MCF 10A (cell line): ENCODE measurements at places on chromosomes 2 and 18. TPM values are rescaled to one million over a fixed set of nuclear protein-coding genes. Genes with fewer than 3 reads are reported as not detected.

The DYNAP gene
- 0.59 and 0.86 TPM in 2 replicates for total RNA-seq

The HPCAL1 gene
- total RNA-seq, result 136 and 144 TPM in 2 replicates

DNA sequence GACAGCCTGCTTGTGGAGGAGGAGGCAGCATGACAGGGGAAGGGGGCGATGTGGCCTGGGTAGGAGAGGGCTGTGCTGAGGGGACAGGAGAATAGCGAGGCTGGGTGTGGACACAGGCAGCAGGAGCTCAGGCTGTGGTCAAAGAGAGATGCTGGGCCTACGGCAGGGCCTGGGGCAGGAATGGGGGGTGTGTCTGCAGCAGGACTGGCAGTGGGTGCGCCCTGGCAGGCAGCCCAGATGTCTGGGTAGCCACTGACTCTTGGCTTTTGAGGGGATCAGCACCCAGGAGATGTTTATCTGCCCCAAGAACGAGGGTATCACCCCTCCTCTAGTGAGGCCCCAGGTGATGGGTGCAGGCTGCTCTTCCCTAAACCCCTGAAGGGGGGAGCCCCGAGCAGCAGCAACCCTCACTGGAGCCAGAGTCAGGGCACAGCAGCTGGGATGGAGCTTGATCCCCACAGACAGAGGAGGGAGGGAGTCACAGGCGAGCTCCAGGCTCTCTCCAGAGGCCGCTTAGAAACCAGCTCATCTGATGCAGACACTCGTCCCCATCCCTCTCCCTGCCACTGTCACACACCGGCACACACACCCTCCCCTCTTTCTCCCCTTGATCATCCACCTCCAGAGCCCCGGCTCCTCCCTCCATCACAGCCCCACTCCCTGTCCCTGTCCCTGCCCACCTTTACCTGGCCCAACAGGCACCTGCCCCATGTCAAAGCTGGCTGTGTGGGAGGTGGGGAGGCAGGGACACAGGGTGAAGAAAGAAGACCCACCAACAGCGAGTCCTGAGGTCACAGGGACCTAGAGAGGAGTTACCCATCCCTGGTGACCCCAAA lies 29.8 kb upstream of the TNS1 start:
- no peaks in the 10 kb centered on the region for H3K4me1 ChIP-seq
- H3K36me3 ChIP-seq, result no peaks in the 10 kb centered on the region
- no peak overlapping the region for H3K27ac ChIP-seq
- no peak for DNase-seq
- H3K27me3 ChIP-seq, result peaks cover 15% of the 10 kb centered on the region
- no peak overlapping the region for H3K4me3 ChIP-seq

- no peaks in the 10 kb centered on the region for H3K27me3 ChIP-seq
- H3K4me1 ChIP-seq, result peaks cover 14% of the 10 kb centered on the region
- no peaks in the 10 kb centered on the region for H3K36me3 ChIP-seq
- no peak overlapping the region for H3K27ac ChIP-seq
- no peak overlapping the region for H3K4me3 ChIP-seq
- no peak for DNase-seq
These were observed 277.2 kb downstream of the BCL2 start for GRCh38 chr18:63042351-63042750.

DNA sequence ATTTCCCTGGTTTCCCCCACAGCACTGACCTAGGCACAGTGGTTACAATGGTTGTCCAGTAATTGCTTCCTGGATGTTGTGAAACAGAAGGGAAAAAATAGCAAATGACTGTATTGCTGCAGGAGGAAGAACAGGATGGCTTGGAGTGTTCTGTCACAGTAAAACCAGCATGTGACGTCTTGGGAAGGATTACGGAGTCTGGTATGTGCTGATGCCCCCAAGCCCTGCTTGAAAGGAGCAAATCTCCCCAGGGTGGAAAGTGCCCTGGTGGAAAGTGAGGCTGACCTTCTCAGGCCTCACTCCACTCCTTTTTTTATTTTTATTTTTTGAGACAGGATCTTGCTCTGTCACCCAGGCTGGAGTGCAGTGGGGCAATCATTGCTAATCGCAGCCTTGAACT lies 7.8 kb downstream of the RAB11FIP5 start:
- H3K36me3 ChIP-seq, result peaks cover 28% of the 10 kb centered on the region
- no peak overlapping the region for H3K27ac ChIP-seq
- H3K4me1 ChIP-seq, result peaks cover 30% of the 10 kb centered on the region
- H3K4me3 ChIP-seq, result no peak overlapping the region
- no peak for DNase-seq
- no peaks in the 10 kb centered on the region for H3K27me3 ChIP-seq

DNA sequence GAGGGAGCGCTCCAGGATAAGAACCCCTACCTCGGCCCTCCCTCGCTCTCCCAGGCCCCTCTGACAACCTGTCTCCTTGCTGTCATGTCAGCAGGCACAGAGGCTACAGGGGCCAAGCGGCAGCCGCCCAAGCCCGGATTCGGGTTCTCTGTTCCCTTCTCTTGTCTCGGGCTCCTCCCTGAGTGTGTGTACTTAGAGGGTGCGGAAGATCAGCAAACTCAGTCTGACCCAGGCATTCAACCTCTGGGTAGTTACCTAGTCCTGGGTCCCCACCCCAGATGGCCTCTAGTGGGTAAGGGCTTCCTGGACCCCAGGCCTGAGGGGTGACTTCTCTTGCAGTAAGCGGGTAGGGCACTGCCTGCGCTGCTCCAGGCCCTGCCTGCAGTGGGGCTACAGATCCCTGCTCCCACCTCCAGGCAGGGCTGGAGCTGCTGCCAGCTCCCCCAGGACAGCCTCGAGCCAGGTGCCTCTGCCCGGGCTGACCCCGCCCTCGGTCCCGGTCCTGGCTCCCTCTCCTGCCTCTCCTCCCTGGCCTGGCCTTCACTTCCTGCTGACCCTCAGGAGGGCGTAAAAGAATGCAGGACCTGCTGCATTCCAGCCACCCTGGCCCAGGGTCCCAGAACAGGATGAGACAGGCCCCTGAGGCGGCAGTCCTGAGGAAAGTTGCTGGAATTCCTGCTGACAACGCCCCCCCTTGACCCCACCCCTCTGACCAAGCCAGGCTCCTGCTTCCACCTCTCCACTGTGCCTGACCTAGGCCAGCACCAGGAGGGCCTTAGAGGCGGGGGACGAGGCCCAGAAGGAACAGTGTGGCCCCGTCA lies 22.0 kb downstream of the GPC1 start:
- peaks cover 13% of the 10 kb centered on the region for H3K36me3 ChIP-seq
- no peak overlapping the region for H3K4me3 ChIP-seq
- DNase-seq, result no peak
- H3K4me1 ChIP-seq, result no peaks in the 10 kb centered on the region

The UGT1A7 gene
- not detected in 2 replicates for total RNA-seq

DNA sequence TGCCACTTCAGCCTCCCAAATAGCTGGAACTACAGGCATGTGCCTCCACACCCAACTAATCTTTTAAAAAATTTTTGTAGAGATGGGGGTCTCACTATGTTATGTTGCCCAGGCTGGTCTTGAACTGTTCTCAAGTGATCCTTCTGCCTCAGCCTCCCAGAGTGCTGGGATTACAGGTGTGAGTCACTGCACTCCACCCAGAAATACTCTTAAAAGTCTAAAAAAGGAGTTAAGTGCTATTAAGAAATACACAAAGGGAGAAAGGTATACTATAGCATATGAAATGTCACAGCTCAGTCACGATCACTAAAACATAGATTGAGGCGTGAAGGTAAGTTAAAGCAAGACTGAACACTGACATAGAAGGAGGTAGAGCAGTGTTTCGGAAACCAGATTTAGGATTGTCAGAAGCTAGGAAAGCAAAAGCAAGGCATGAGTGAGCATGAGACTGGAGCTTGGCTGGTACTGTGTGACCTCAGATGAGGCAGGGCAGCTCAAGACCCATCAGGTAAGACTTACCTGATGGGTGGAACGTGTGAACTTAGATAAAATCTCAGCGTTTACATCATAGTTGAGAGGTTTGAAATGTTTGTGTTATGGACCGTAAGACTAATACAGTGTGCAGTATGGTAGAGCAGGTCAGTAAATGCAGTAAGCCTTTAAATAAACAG lies 9.2 kb downstream of the CCNYL1 start:
- peaks cover 34% of the 10 kb centered on the region for H3K4me1 ChIP-seq
- no peak overlapping the region for H3K4me3 ChIP-seq
- peak overlapping the region; percentile 47 for H3K27ac ChIP-seq
- peaks cover 6% of the 10 kb centered on the region for H3K36me3 ChIP-seq
- no peak for DNase-seq
